Stimulated activated CD8-positive, alpha-beta memory T cell treated with anti-CD3 and anti-CD28 coated beads, Interleukin-7, amount 100 ng/mL, for 1 hour (primary cell): ENCODE measurements at places on chromosomes 6 and 20.

DNA sequence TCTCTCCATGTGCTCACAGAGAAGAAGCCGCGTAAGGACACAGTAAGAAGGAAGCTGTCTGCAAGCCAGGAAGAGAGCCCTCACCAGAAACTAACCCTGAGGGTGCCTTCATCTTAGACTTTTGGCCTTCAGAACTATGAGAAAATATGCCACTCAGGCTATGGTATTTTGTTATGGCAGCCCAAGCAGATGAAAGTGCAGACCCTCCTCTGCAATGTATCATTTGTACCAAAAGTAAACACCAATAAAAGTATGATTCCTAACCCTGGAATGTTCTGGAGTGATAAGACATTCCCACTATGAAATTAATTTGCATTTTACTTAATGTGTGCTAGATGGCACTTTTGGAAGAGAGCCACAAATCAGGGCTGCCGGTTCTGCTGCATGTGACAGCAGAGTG is 594.3 kb downstream of the UTRN start:
- no peak for DNase-seq

DNA sequence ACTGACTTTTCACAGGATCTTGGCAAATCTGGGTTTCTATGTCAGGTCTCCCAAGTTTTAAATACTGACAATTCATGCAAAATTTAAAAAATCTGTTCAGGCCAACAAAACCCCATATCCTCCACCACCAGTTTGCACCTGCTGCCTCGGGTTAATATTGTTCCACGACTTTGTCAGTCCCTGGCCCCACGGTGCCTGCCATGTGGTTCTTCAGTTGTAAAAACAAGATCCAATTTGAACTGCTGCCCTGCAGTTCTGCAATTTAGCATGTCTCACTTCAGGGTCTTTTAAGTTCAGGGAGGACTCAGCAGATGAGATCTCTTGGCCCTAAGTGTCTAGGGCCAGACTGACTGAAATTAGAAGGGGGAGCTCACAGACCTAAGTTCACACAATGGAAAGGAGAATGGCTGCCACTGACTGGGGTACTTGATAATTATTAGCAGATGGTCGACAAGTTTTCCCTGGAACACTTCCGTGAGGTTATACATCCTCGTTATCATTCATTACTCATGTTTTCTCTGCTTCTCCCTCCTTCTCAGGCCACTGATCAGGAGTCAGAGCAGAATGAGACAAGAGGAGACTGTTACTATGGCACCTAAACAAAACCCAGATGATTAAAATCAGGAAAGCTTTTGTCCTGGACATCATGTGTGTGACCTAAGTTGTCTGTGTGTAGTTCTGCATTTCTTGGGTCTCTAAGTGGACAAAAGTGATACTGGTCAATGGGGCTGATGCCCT is 223.6 kb downstream of the KIF16B start:
- no peak for DNase-seq

- DNase-seq, result no peak
These were observed 159.8 kb downstream of the NRN1 start for GRCh38 chr6:5846889-5847288.

- DNase-seq, result no peak
These were observed 137.8 kb downstream of the SOD2 start for GRCh38 chr6:159555082-159555875.

DNA sequence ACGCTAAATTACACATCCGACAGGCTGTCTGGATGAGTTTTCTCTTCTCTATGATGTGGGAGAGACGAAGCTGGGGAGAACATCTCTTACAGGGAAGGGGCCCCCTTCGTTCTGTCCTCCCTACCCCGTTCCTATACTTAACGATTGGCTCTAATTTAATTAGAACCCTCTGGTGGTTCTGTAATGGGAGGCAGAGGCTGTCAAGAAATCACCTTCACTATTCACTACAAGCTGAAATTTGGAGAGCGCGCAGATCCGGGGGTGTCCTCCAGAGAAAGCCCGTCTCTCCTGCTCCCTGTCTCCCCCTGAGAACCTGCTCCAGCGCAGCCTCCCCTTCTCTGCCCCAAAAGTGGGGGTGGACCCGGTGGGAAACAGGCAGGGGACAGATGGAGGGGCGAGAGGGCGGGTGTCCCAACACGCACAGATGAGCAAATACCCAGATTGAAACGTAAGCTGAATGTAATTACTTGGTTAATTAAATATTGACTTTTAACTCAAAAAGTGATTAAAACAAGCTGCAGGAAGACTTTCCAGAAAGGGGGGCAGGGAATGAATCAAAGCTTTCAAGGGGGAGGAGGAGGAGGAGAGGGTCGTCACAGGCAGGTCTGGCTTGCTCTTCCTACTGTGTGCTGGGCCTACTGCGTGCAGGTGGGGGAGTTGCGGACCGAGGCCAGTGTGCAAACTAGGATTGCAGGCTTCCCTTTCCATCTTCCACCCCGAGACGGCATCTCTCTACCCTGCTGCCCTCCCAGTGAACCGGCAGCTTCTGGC is 1.3 kb downstream of the SULF2 start:
- DNase-seq, result no peak

DNA sequence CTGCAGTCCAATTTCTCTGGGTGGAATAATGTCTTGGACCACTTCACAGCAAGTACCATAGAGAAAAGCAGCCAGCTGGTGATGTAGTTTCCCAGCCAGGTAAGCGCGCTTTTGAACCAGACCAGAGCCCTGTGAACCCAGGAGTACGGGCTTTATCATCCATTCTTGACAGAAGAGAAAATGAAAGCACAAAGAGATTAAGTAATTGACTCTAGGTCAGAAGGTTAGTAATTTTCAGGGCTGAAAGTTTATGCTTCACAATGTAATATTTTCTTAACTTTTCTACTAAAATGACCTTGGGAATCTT is 7.1 kb upstream of the UST start:
- DNase-seq, result no peak

DNA sequence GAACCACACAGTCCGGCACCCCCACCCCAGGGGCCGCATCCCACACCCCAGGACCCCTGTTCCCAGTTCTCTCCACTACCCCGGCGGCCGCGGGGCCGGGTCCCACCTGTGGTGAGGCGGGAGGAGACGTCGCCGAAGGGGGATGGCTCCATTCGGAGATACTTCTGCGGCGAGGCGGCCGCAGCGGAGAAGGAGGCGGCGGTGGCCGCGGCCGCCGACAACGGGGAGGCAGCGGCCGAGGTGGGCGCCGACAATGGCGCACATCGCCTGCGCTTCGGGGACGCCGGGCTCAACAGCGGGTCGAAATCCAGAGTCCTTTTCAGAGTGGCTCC is 723 bp downstream of the AKIRIN2 start:
- no peak for DNase-seq

DNA sequence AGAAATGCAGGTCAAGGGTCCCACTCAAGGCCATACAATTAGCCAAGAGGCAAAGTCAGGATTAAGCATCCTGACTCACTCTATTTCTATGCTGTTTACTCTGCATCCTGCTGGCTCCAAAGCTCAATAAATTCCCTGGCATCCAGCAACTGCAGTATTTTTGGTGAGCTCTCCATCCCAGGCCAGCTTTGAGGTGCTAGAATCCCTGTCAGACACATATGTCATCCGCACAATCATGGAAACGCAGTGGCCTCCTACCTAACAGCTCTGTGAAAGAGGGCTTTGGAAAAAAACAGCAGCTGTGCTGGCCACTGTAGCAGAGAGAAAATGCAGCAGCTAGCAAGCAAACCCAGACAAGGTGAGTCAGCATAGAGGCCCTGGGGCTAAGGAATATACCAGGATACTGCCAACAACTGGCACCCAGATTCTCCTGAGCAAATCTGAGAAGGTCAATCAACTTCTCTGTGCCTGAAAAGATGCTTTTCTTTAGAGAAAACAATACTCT is 58.4 kb downstream of the ANKEF1 start:
- DNase-seq, result no peak

DNA sequence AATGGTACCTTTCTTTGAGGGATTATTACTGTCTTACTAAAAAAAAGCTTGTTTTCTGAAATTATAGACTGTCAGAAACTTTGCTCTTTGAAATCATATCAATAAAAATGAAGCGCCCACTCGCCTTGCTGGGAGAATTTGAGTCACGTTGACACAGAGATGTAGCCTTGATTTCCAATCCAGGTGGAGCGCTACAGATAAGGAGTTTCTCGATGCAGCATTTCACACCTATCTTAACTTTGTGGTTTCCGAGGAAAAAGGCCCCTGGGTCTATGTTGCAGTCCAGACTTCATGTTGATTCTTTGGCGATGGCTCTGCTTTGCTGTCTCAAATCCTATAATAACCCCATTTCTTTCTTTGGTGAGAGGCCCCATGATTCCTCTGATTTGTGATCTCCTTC is 158.1 kb upstream of the ARG1 start:
- DNase-seq, result no peak

GRCh38 chr6:89555806-89556205 is 82.7 kb downstream of the LYRM2 start:
- no peak for DNase-seq

- DNase-seq, result no peak
These were observed 35.3 kb upstream of the MYBL2 start for GRCh38 chr20:43631598-43631997.

GRCh38 chr20:60837173-60837770 is 414.8 kb upstream of the CDH4 start:
- no peak for DNase-seq

DNA sequence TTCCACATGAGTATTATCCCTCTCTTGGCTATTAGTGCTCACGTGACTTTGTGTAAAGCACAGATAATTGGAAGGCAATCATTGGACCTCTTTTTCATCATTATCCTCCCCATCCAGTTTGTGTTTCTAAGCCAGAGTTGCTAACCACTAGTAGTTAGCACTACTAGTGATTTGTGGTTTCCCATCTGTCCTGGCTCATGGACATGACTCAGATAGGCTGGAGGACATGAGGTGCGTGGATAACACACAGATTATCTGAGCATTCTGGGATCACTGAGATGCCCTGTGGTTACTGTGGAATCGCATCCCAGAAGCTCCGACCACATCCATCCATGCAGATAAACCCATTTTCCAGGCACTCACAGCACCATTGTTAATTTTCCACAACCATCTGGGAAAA is 123.8 kb upstream of the NAA20 start:
- no peak for DNase-seq

DNA sequence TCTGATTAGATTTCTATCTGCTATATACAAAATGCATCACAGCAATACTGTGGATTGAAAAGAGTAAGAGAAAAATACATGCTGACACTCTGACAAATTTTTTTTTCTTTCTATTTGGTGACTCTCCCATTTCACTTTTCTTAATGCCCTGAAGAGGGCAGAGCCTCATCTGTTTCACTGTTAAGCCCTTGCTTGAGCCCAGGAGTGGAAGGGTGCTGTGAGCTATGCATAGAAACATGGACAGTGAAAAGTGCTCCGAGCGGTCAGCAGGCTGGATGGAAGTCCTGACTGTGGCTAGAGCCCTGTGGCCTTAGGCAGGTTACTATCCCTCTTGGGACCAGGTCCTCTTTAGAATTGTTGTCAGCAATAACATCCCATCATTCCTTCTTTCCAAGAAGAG is 17.4 kb upstream of the CSE1L start:
- DNase-seq, result no peak

DNA sequence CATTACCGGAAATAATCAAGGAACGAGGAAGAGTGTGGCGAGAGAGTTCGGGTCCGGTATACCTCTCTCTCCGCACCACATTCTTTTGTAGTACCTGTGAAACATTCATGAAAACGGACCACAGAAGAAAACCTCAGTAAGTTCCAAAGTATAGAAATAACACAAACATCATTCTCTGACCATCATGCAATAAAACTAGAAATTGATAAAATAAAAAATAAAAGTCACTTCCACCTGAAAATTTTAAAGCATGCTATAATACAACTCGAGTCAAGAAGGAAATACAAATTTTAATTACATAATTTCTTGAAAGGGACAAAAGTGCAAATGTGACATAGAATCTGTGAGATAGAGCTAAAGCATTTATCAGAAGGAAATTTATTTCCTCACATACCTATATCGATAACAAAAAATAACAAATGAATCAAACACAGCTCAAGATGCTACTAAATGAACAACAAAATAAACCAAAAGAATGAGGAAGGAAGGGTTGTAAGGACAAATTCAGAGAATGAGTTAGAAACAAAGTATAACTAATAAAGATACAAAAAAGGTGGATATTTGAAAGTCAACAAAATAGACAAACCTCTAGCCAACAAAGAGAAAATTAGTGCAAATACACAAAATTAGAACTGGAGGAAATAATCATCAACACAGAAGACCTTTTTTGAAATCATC is 84.2 kb downstream of the TRIM27 start:
- no peak for DNase-seq

DNA sequence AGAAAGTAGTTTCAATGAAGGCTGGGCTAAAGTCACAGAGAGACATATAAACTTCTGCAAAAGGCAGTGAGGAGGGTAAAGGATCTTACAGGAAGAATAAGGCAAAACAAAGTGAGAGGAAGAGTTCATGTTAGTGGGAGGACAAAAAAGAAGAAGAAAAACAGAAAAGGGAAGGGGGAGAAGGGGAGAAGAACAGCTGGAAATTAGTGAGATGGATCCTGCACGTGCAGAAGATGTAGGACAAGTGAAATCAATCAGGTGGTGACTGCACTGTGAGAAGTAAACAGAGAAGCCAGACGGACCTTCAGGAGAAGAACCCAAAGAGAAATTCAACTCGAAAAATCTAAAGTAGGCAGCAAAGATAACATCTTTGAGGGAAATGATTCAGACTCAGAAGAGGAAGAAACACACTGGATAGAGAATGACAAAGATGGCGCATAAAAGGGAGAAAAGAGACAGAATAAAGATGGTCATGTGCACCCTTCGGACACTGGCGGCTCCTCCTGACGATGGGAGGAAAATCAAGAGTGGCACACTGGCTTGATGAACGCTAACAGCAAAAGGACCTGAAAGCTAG is 105.9 kb downstream of the MYB start:
- DNase-seq, result no peak

DNA sequence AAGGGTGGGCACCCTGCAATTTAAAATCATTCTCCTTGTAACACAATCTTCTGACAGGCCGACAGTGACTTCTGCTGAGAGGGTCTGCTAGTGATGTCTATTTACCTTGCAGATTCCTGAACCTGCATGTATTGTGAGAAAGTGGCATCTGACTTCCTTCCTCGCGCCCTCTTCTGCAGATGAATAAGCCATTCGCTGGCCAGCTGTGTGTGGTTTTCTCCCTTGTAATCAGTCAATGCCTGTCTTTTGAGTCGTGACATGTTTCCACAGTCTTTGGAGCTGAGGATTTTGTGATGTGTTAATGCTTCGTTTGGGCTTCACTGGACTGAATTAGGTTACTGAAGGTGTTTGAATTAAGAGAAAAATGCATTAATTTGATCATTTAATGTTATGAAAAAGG is 125.3 kb downstream of the GRM1 start:
- no peak for DNase-seq

- no peak for DNase-seq
These were observed 917 bp downstream of the C6orf120 start for GRCh38 chr6:169702840-169703246.

- no peak for DNase-seq
These were observed 234.1 kb downstream of the CDH26 start for GRCh38 chr20:60192326-60192725.

- no peak for DNase-seq
These were observed 374.4 kb downstream of the UTRN start for GRCh38 chr6:144659202-144660182.

GRCh38 chr6:41122373-41122772 is 31.8 kb downstream of the TREML1 start:
- no peak for DNase-seq
